ENCODE measurements at places on chromosomes 2 and 18.

DNA sequence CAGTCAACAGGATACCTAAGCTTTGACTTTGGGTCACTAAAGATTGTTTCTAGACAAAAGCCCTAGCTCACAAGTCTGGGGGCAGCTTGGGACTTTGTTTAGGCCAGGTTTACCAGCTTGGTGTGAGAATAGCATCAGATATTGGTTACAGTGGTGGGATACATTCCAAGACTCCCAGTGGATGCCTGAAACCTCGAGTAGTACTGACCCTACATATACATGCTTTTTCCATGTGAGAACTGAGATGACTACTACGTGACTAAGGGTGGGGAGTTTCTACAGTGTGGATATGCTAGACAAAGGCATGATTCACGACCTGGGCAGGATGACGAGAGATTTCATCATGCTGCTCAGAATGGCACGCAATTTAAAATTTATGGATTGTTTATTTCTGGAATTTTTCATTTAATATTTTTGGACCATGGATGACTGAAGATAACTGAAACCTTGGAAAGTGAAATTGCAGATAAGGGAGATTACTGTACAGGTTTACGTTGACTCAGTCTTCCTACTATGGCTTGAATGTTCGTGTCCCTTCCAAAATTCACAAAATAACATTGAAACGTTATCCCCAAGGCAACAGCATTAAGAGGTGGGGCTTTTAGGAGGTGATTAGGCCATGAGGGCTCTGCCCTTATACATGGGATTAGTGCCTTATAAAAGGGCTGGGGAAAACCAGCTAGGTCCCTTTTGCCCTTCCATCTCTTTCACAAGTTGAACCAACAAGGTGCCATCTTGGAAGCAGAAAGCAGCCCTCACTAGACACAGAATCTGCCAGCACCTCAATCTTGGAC is 50.2 kb upstream of the CTAGE1 start:
- DNase-seq = no peak

DNA sequence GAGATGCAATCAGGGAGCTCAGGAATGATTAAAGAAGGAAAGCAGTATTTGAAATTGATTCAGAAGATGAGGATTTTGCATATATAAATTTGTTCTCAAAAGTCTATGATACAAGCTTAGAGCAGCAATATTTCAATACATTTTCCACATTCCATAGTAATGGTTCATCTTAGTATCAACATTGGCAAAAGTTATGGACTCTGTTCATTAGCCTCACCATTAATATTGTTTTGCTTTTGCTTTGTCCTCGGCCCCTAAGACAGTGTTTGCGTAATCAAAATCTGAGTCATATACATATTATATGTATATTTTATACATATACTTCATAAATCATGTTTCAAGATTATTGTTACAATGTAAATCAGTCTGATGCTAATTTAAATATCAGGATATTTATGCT is 176.6 kb downstream of the CNTNAP5 start:
- no peak for DNase-seq

DNA sequence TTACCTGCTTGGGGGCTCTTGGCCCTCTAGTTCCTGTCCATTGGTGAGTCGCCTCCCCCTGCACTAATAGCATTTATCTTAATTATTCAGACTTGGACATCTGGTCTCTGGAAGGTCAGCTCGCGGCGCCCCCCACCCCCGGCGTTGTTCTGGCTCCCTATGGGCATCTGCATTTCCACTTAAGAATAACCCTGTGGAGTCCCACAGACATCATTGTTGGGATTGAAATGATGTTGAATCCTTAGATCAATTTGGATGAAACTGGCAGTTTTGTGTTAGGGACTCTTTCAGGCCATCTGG is 313.8 kb upstream of the HS6ST1 start:
- no peak for DNase-seq

DNA sequence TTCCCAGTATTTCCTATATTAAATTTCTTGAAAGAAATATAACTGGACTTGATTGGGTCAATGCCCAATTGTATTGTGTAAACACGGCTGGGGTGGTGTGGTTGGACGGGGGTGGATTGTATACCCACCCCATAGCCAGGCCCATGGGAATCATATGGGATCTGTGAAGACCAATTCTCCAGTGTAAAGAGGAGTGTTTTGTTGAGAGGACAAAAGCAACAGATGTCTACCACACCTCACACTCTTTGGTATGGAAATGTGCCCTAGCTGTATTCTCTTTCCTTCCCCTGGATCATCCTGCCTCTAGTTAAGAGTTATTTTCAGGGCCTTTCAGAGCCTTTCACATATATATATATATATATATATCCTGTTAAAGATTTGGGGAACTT is 57.5 kb upstream of the TGIF1 start:
- no peak for DNase-seq

- DNase-seq = no peak
These were observed 7.3 kb upstream of the PRLH start for GRCh38 chr2:237558961-237559641.

- DNase-seq = no peak
These were observed 163.2 kb upstream of the CAVIN2 start for GRCh38 chr2:192010073-192010472.

Data from activated T-cell treated with anti-CD3 and anti-CD28 coated beads, Interleukin-2, amount 50 U/mL, for 48 hours (primary cell).